NCI-H1436 (cell line): ENCODE measurements at places on chromosomes 1 and 21.

DNA sequence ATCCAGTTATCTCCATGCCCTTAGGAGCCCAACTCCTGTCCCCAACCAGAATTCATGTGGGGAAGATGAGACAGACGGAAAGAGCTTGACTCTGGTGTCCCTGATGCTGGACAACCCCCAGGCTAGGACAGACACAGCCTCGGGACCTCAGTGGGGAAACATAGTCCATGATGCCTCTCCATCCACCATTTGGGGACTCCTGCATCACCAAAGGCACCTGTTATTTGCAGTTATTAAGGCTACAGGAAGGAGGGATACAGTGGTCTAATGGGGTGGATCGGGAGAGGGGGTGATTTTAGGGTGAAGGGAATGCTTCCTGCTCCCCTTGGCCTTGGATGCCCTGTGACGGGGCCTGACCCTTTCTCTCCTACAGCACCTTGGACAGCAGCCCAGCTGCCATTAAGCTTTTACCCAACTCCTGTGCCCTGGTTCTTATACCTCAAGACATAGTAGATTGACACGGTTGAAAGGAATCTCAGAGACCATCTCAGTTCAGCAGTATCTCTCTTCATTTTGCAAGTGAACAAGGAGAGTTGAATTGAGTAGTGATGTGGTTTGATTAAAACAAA is 111.6 kb downstream of the MATN1 start:
- no peak for DNase-seq

- DNase-seq, result no peak
Measured at GRCh38 chr1:48652334-48652733, 124.4 kb downstream of the BEND5 start.

- no peak for DNase-seq
Measured at GRCh38 chr1:215718575-215719287, 151.6 kb downstream of the KCTD3 start.

DNA sequence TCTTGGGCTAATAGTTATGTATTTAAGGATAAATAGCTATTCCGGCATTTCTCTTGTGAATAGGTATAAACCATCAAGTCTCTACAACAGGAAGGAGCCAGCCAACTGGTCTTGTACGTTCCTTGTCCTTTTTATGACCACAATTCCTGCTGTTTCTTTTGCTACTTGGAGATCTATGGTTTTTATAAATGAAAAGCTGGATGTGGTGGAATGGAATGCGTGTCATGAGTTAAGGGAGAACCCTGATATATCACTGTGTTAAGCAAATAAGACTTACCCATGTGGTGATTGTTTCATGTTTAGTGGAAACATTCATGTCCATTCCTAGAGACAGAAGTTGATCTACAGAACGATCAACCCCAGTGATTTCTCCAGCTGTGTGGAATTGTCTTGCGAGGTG is 282.1 kb downstream of the RPS6KC1 start:
- DNase-seq, result no peak

DNA sequence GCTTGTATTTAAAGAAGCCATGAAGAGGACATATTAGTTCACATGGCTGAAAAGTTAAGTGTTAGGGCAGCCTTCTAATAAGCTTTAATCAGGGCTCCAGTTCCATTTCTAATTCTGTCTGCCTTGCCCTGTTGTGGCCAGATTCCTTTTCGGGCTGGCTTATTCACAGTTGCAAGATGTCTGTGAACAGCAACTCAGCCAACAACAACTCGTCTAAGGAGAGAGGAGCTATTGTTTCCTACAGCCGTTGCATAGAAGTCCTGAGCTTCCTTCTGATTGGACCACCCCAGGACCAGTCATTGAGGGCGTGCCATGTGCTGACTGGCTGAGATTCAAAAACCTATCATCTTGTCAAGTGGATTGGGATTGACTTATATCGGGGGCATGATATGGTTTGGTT is 18.6 kb upstream of the COQ8A start:
- no peak for DNase-seq

DNA sequence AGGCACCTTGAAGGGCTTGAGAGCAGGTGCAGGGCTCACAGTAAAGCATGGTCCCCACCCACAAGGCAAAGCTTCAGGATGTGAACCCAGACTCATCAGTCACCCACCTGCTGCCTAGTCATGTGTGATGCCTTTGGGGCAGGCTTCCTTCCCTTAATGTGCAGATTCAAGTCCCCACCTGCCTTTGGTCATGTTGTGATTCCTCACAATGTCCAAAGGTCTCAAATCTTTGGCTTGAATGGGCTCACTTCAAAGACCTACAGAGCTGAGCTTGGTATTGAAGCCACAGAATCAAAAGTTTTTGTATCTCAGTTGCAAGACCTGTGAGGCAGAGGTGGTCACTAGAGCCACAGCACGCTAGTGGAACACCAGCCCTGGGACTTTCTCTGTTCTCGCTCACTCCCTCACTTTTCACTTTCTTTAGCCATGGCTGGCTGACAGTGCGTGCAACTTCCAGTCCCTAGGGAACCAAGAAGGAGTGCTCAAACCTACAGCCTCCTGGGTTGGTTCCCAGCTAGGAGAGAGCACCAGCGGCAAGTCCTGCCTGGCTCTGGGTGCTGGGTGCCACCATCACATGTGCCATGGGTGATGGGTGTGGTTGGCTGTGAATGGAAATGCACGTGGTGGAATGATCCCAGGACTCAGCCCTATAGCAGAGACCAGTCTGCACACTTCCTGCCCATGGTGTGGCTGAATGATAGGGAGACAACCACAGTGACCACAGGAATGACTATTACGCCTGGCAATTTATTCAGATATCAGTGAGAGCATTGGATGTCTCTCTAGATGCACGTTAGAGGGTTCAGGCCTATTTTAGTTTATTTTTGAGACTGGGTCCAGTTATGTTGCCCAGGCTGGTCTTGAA is 26.4 kb upstream of the CLIC6 start:
- no peak for DNase-seq
